ENCODE measurements at places on chromosomes 3 and 15. TPM values are rescaled to one million over a fixed set of nuclear protein-coding genes. Genes with fewer than 3 reads are reported as not detected.

GRCh38 chr15:70029297-70029701, 68.4 kb downstream of the TLE3 start:
- no peaks in the 10 kb centered on the region for H3K4me1 ChIP-seq
- H3K36me3 ChIP-seq = no peaks in the 10 kb centered on the region
- no peak overlapping the region for H3K27ac ChIP-seq
- no peaks in the 10 kb centered on the region for H3K27me3 ChIP-seq

ACKR2 gene
- not detected for total RNA-seq

DNA sequence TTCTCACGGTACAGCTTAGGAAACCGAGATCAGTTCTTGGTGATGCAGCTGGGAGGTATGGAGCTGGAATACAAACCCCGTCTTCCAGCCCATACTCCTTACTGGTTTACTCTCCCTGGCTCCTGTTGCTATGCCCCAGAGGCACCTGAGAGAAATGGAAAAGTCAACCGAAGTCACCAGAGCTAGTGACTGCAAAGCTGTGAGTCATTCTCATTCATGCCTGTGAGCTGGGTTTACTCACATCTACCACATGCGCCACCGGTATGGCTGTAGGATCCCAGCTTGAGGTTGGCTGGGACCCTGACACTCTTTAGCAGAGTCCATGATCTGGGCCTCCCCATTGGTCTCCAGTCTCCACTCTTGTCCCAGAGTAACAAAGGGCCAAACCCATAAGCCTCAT, 111.5 kb upstream of the ETV5 start:
- H3K27ac ChIP-seq = no peak overlapping the region
- H3K4me1 ChIP-seq = no peaks in the 10 kb centered on the region
- DNase-seq = no peak
- no peaks in the 10 kb centered on the region for H3K36me3 ChIP-seq
- H3K27me3 ChIP-seq = peaks cover 3% of the 10 kb centered on the region
- H3K4me3 ChIP-seq = no peak overlapping the region

DNA sequence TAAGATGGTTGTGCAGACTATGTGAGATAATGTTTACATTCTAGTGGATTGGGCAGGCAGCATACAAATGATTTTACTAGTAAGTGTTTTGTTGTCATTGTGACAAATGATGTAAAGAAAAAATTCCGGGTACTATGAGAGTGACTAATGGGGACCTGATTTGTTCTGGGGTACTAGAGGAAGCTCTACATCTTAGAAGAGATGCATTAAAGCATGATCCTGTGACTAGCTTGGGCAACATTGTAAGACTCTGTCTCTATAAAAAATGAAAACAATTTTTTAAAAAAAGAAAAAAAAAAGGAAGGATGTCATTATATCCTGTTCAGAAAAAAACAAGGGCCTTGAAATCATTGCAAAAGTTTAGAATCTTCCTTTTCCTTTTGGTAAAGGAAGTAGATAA, 58.1 kb upstream of the MYRIP start:
- H3K4me3 ChIP-seq = no peak overlapping the region
- H3K36me3 ChIP-seq = no peaks in the 10 kb centered on the region
- DNase-seq = no peak
- H3K27ac ChIP-seq = no peak overlapping the region
- no peaks in the 10 kb centered on the region for H3K27me3 ChIP-seq

ZNF774 gene
- total RNA-seq = 5.2 TPM

STAC gene
- total RNA-seq = 18.8 TPM

Data from Panc1 (cell line).